ENCODE measurements at places on chromosomes 5 and 9.

GRCh38 chr9:125440411-125440810 is 178.8 kb downstream of the GAPVD1 start:
- DNase-seq: peak; percentile 17

DNA sequence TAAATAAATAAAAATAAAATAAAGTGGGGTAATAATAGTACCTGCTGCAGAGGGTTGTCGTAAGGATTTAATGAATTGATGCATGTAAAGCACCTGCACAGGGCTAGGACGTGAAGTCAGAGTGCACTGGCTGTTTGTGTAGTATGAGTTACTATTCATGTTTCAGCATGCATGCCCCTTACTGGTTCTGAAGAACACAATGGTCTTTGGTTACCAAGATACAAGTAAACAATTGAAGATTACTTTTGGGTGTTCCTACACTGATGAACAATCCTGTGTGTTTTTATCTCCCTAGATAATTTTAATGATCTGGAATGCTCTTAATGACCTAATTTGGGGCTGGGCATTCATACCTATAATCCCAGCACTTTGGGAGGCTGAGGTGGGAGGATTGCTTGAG is 23.2 kb upstream of the PRRC2B start:
- no peak for DNase-seq

GRCh38 chr9:101739311-101739710 is 864 bp upstream of the GRIN3A start:
- DNase-seq: no peak

- DNase-seq: no peak
These were observed 264.7 kb downstream of the TRIM32 start for GRCh38 chr9:116951588-116952435.

DNA sequence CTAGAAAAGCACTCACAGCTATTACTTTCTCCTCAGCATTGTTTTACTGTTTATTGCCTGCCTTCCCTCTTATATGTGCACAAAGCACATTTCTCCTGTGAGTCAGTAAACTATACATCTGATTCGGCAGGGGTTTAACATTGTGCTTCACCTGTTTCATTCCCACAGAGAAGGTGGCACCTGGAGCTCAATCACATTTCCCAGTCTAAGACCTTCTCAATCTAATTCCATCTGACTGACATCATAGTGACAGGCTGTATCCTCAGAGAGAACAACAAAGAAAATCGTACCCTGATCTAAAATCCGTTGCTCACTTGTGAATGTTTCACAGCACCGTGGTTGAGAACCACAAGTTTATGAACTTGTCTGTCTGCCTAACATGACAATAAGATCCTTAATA is 92.4 kb upstream of the CAST start:
- no peak for DNase-seq

DNA sequence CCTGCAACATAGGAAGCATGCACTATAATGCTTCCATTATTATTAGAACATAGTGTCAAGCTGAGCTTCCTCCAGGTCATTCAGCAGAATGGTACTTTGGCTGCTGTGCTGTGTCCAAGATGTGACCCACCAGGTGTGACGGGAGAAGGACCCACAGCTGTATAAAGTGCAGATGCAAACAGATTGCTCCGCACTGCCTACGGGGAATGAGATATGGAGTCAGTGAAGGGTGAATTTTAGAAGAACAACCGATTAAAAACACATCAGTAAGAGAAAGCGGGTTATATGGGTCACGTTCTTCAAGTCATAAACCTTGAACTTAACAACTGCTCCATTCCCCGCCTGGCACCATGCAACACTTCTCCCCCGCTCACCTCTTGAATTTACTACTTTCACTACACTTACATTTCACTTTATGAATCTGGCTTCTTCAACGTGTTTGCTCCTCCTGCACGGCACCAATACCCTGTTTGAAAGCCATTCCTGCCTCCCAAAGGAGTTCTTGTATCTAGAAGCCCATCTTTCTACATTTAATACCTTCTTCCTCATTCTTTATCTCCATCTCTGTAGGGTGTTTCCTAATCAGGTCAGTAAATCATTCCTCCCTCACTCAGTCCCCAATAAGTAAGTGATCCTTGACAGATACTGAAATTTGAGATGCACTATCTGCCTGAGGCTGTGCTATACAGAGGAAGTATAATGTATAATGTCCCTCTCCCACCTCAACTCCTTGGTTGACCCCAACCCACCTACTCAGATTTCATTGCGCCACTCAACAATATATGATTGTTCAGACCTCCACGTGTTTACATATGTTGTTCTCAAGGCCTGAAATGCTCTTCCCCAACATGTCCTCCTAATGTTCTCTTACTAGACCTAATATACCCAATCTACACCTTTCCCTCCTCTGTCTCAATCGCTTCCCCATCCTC is 25.9 kb downstream of the BRINP1 start:
- no peak for DNase-seq

- peak; percentile 12 for DNase-seq
These were observed 279.8 kb upstream of the POU5F2 start for GRCh38 chr5:94021246-94021645.

DNA sequence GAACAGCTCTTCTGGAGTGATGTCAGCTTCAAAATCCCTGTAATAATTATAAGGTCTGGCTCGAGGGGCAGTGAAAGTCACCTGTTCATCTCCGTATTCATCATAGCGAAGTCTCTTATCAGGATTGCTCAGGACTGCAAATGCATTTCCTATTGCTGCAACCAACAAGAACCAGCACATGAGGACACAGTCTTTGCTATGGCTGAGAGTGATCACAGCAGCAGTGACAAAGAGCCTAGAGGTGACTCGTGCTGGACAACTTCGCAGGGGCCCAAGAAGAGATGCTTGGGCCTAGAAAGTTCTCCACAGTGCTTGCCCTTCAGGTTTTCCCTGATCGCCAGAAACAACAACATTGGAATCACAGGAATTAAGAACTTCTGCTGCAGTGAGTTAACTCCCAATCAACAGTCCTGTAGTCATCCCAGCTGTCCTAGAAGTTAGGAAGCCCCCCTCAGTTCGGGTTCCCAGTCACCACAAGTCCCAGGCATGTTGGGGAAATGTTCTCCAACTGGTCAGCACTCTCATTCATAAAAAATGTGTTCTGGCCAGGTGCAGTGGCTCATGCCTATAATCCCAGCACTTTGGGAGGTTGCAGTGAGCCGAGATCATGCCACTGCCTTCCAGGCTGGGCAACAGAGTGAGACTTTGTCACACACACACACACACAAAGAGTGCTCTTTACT is 13.0 kb downstream of the DNAJC18 start:
- no peak for DNase-seq

DNA sequence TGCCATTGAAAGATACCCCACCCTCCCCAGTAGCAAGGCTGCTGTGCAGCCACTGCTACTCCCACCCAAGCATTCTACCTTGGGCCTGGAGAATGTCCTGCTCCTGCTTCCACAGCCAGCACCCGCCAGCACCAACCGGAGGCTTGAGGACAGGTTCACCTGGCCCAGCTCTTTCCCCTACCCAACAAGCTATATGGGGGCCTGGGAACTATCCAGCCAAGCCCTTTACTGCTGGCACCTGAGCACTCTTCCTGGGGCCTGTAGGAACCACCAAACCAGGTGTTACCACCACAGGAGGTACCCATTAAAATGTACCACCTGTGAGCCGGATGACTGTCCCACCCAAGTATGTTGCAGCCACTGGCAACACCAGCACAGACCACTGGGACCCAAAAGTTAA is 86.1 kb upstream of the GHR start:
- DNase-seq: no peak

All from cerebellum (tissue), 4 donors.